ENCODE measurements at places on chromosomes 12 and 14. TPM values are rescaled to one million over a fixed set of nuclear protein-coding genes. Genes with fewer than 3 reads are reported as not detected.

Gene C1RL
- total RNA-seq: 66.3 TPM

Gene HEATR5A
- total RNA-seq: 80.1 TPM

Gene RNASE3
- not detected for total RNA-seq

Gene SYNE3
- total RNA-seq: 10.2 TPM

Gene SLC6A13
- total RNA-seq: 0.30 TPM

Gene ANKS1B
- 1.9 TPM for total RNA-seq

Gene RASAL1
- total RNA-seq: not detected

Gene HIP1R
- 17.1 TPM for total RNA-seq

Gene PIWIL1
- total RNA-seq: not detected

Gene KRT75
- not detected for total RNA-seq

Gene CLEC4A
- total RNA-seq: 0.07 TPM

Gene GALNT9
- total RNA-seq: 0.86 TPM

Gene BATF
- 0.26 TPM for total RNA-seq

Gene CLEC7A
- total RNA-seq: not detected

Gene RTL1
- not detected for total RNA-seq

Gene GPR65
- 0.07 TPM for total RNA-seq

Gene NOVA1
- total RNA-seq: 4.8 TPM

Gene NFE2
- 0.10 TPM for total RNA-seq

Gene STYK1
- 0.53 TPM for total RNA-seq

Gene RFLNA
- 5.7 TPM for total RNA-seq

Gene CLEC4D
- not detected for total RNA-seq

Gene GPR68
- total RNA-seq: 1.4 TPM

Gene TEX52
- total RNA-seq: not detected

Gene PTPRB
- 8.6 TPM for total RNA-seq

Gene GAS2L3
- 11.5 TPM for total RNA-seq

Gene FAM161B
- 4.6 TPM for total RNA-seq

Gene TMEM121
- total RNA-seq: 8.9 TPM

Gene IFNG-AS1
- 0.07 TPM for total RNA-seq

Gene OR6C2
- not detected for total RNA-seq

Gene TMPRSS12
- total RNA-seq: not detected

Gene CLEC9A
- not detected for total RNA-seq

Gene MMAB
- total RNA-seq: 20.3 TPM

Gene TEX22
- total RNA-seq: 0.17 TPM

Gene FOXN4
- not detected for total RNA-seq

Gene PLCZ1
- total RNA-seq: not detected

Gene TSPAN11
- total RNA-seq: 0.13 TPM

Gene RNASE7
- total RNA-seq: not detected

Gene SLC17A8
- total RNA-seq: not detected

Gene LRP1
- total RNA-seq: 1,561 TPM

Gene PLA2G1B
- total RNA-seq: not detected

Gene IKZF4
- 2.4 TPM for total RNA-seq

Gene VDR
- 13.6 TPM for total RNA-seq
